ENCODE measurements at places on chromosomes 7 and 10.

DNA sequence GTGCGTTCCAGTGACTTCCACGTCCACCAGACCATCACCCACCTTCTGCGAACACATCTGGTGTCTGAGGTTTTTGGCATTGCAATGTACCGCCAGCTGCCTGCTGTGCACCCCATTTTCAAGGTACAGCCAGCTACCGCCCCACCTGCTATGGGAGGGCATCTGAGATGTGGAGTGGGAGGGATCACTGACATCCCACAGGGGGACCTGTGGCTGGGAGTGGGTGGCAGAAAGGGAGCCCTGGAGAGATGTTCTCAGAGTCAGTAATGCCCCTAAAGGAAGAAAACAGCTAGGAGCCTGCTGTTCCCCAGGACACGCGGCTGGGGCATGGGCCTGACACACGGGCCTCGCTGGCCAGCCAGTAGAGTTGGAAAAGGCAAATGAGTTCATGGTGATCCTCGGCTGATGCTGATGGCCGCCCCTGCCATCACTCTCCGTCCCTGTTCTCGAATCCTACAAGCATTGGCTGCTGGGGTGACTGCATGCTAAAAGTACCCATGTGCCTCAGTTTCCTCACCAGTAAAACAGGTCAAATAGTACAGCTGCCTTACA, 66.6 kb downstream of the ALOX5 start:
- DNase-seq, result no peak

DNA sequence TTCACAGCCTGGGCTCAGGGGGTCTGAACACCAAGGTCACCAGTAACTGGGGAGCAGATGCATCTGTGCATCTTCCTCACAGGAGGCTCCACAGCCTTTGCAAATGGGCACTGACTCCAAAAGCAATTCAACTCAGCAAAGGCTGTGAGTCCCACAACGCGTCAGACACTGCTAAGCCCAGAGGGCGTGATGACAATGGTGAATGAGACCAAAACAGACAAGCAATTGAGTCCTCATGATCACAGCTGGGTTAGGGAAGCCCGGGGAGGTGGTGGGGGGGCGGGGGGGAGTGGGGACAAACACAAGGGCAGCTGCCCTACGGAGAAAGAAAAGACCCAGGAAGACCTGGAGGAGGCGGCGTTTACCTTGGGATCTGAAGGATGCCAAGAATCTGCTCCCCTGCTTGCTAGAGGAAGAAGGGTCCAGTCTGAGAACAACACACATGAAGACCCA, 61.6 kb upstream of the RNF32 start:
- no peak for DNase-seq

DNA sequence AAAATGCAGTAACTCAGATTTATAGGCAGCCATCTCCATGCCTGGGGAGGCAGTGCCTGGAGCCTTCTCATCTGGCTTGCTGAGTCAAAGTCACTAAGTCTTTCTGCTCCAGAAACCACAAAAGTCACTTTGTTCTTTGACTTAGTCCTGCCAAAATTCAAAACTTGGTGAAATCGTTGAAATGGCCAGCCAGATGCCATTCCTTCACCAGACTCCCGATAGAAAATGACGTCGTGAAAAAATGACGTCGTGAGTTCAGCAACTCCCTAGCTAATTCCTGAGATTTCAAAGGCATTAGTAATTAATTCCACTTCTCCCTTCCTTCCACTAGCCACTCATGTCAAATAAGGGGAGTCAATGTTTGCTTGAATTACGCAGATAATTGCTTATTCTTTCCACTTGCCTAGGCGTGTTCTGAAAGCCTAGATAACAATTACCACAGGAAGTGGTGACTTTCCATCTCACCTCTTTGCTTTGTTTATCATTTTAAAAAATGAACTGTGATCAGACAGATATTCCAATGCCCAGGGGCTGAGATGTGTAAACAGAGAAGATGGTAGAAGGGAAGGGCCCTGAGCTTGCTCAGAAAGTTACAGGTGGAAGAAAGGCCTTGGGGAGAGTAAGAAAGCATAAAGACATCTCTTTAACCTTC, 48.5 kb upstream of the OSBPL3 start:
- DNase-seq, result no peak

GRCh38 chr10:16909271-16909767, 92.1 kb upstream of the RSU1 start:
- DNase-seq, result no peak

- no peak for DNase-seq
Measured at GRCh38 chr7:604884-605531, 85.4 kb upstream of the PDGFA start.

DNA sequence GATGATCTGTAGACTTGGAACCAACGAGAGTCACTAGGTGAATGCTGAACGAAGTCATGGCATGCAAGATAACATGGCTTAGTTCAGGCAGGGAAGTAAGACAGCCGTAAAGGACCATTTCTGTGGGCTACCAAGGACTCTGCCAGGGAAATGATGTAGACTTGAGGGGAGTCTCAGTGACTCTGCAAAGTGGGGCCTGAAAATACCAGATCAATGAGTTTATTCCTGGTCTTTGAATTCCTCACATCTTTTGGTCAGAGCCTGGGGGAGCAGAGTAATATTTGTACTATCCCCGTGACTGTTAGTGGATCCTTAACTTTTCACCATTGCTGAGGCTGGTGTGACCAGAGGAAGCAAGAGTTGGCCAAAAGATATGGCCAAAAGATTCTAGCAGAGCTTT, 60.7 kb upstream of the INHBA start:
- no peak for DNase-seq

DNA sequence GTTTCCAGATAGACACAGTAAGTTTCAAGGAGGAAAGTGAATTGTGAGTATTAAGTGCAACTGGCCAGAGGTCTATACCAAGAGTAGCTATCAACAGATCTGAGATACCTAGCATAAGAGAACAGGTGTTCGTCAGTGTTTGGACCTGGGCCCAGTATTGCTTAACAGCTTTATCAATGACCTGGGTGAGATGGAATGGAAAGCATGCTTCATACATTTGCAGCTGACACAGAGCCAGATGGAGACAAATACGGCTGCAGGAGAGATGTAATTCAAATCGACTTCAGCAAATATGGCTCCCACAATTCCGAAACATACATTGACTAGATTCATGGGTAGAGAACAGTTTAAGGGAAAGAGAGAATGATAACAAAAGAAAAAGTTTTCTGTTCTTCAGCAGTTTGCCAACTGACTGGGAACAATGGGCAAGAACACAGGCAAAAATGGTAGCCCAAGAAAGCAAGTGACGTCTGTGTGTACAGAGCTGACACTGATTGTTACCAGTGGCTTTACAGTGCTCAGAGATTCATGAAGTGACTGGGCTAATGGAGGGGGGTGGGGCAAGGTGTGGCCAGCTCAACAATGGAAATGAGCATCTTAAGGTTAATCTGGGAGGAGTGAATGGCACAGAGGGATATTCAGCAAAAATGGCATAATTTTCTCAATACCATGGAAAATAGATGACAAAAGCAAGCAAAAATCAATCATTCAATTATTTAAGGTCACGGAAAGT, 28.0 kb upstream of the COBL start:
- DNase-seq, result peak; percentile 26

- no peak for DNase-seq
Measured at GRCh38 chr10:74831518-74832120, 5.2 kb downstream of the KAT6B start.

DNA sequence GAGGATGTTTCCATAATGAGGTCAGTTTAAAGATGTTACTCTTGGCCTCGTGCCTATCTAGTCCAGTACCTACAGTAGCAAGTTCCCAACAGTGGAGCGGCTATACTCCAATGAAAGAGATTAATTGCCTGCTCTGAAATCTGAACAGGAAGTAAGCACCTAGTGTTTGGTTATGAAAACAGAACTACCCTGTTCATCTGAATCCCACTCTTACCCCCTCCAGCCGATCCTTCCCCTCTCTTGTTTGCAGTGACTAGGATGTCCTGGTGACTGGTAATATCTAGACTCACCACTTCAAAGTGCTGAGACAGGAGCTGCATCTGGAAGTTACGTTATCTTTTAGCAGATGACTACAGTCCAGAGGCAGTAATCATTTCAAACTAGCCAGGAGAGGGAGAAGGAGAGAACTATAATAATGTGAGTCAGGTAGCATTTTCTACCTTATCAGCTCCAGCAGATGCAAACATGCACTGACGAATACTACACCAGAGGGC, 666.7 kb upstream of the NRP1 start:
- DNase-seq, result no peak

DNA sequence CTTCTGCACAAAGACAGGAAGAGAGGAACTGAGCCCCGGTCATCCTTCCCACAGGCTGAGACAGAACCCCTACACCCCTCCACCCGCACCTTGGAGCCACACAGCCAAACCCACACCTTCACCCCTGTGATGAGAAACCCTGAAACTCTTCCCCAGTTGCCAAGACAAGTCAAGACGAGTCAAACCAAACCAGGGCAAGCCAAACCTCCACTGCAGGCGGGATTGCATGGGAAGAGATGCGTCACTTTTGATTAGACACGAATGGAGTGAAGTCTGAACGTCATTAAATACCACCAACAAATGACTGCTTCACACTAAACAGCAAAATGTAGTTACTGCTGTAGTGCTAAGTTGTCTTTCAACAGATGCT, 73.8 kb downstream of the PRPF18 start:
- DNase-seq, result no peak

- no peak for DNase-seq
Measured at GRCh38 chr10:68106656-68107055, 2.6 kb upstream of the MYPN start.

- peak; percentile 29 for DNase-seq
Measured at GRCh38 chr7:159109653-159110035, 35.0 kb downstream of the VIPR2 start.
